Stimulated activated CD4-positive, alpha-beta T cell treated with anti-CD3 and anti-CD28 coated beads, Interleukin-4, amount 100 ng/mL, for 4 hours (primary cell): ENCODE measurements at places on chromosomes 2 and 18.

DNA sequence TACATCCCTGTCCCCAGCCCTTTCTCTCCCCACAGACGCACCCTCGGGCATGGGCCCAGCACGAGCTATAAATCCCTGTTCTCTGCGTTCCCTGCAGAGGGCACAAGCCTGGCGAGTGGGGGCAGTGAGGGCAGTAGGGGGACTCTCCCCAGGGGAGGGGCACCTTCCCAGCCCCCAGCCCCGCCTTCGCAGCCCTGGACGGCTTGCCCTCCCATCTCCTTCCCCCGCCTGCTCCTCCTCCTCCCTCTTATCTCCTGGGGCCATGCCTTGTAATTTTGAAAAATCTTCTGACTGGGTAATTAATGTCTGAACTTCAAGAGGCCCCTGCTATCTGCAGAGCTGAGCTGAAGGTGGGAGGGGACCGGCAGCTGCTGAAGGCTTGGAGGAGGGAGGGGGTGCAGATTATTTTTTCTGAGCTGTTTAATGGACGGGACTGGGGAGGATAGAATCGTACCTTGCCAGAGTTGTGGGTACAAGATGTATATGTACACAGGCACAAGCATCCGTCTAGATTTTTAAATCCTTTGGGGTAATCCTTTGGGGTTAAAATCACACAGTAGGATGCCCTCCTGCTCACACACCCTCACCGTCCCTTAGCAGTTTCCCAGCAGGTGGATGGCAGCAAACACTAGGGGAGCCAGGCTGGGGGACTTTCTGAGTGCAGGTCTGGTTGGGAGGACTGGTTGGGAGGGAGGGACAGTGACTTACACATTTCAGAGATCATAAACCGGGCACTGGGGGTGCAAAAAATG lies 121.9 kb downstream of the SMAD7 start:
- no peak for DNase-seq

DNA sequence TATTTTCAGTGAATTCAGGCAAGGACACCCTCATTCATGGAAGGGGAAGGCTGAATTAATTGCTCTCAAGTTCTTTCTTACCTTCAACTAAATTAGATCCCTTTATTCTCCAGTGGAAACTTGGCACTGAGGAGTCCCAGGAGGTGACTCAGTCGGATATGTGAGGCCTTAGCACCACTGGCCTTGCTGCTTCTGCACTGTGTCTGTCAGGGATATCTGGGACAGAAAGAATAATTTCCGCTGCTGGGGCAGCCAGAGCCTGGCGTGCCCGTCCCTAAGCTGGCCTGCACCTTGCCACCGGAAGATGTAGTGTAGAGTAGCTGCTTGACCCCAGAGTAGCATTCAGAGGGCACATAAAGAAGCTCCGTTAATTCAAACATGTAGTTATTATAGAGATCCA lies 53.4 kb downstream of the LIMS1 start:
- DNase-seq, result no peak

DNA sequence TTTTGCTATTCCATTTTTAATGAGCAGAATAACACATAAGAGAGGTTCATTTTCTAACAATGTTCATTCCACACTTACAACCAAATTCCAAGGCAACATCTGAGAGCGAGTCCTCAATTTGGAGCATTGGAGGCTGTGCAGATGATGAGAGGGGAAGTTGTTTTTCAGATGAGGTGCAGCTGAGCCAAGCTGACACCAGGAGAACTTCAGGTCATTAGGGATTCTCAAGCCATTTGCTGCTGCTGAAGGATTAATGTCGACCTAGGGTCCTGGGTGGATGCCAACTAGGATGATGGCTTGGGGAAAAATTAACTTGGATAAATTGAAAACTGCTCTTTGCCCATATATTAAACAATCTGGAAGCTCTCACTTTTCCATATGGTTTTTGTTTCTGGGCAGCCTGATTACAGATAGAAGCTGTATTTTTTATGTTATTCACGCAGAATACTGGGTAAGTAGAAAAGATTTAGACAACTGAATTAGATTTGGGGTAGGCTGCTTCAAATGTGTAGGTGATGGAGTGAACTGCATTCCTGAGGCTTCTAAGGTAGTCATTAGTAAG lies 206.4 kb upstream of the SLC39A10 start:
- no peak for DNase-seq

- no peak for DNase-seq
Observed at GRCh38 chr2:29455200-29455860, 340.1 kb downstream of the CLIP4 start.

DNA sequence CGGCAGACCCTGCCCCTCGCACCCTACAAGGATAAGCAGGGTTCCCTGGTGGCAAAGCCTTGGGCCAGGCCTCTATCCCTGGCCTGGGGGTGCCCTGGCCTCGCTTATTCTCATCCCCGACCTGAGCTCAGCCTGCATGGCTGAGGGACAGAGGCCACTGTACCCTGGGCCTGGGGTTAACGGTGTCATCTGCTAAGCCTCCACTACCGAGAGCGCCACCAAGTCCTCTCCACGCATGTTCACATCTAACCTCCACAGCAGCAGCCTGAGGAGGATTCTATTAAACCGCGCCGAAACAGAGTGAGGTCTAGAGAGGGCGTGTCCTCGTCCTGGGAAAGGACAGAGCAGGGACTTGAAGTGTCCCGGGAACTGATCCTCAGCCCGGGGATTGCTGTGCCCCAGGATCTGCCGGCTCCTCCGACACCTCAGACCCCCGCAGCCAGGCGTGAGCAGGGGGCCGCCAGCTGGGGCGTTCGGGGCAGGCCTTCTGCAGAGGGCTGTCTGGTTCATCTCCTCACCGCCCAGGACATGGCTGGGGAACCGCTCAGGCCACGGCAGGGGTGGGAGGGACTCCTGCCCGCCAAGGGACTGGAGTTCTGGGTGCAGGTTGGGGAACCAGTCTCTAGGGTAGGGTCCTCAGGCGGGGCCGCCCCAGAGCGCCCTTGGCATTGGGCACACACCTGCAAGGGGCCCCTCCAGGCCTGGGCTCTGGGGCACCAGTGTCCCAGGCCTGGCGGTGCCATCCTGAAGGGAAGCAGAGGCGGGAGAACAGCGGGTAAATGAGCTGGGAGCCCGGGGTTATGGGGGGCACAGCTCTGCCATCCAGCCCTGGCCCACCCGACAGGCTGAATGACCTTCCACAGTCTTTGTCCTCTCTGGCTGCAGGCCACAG lies 68.0 kb upstream of the SMAD7 start:
- DNase-seq, result no peak

DNA sequence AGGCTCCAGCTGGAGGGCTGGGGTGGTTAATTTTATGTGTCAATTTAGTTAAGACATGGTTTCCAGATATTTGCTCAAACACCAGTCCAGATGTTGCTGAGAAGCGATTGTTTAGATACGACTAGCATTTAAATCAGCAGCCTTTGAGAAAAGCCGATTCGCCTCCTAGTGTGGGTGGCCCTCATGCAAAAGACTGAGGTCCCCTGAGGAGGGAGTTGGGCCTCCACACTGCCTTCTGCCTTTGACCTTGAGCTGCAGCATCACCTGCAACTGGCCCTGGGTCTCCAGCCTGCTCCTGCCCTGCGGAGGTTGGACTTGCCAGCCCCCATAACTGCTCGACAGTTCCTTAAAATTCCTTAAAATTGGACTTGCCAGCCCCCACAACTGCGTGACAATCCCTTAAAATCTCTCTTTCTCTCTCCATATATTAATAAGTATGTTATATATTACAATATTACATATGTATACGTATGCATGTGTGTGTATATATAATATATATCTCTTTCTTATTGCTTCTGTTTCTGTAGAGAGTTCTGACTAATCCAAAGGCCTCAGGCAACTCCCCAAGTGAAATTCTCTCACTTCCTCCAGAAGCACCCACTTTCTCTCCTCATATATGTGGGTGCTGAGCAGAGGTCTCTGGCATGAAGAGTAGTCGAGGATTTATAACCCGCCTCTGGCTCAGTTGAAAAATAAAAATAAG lies 14.4 kb downstream of the FBLN7 start:
- DNase-seq, result no peak
